ENCODE measurements at places on chromosomes 4 and X.

DNA sequence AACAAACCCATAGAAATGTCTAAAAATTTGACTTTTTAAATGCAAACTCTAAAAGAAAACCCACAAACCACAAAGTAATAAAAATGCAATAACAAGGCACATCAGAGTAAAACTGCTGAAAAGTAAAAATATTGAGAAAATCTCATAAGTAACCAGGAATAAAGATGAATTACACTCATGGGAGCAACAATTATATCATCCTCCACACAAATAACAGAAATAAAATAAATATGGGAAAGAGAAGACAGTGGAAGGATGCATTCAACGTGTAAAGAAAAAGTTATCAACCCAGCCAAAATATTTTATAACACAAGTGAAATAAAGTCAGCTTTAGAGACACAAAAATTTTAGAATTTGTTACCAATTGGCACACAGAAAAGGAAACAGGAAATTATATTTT is 1420.2 kb downstream of the PCDH18 start:
- DNase-seq = no peak

GRCh38 chrX:71225676-71226075 is 2.7 kb downstream of the GJB1 start:
- no peak for DNase-seq

DNA sequence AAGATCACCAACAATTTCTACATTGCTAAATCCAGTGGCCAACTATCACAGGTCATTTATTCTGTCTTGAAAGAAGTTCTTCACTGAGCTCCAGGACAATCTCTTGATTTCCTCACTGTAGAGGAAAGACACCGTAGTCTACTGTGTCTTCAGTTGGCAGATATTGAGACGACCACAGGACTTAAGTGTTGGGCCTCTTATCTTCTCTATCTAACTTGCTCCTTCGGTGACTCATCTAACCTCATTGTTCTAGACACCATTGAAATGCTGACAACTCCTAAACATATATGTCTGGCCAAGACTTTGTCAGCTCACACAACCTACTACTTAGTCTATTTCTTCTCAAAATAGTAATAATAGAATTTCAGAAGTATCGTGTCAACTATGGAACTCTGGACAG is 425.8 kb downstream of the ARAP2 start:
- DNase-seq = no peak

DNA sequence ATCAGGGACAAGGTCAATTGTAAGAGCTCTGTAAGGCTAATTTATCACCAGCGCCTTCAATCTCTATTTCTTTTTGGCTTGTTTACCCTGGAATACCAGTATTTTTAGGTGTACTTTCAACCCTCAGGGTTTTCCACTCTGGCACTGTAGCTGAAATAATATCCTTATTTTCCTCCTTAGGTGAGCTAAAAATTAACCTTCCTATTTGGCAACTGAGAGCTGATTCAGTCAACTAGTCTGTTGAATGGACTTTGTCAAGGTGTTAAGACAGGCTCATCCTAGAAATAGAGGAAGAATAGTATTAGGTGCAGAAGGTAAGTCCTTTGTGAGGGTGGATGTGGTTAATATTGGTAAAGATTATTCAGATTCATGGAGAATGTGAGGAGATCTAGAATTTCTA is 101.3 kb upstream of the BANK1 start:
- no peak for DNase-seq

GRCh38 chr4:109953556-109953955 is 40.9 kb downstream of the EGF start:
- no peak for DNase-seq

- no peak for DNase-seq
These were observed 201.8 kb upstream of the NDST4 start for GRCh38 chr4:115315182-115315581.

DNA sequence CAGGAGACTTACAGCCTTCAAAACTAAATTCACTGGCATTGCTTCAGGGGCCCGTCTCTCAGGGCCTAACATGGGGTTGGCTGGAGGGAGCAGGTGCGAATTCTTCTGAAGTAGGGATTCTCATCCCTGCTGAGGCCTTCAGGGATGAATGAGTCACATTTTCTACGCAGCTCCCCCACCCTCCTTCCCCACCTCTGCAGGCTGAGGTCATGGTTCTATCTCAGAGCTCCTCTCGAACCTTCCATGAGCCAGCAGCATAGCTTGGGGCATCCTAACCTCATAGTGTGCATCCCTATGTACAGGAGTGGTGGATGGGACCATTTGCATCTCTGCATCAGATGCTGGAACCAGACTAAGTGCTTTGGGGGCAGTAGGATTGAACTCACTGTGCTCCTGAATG is 309.2 kb downstream of the EVC2 start:
- DNase-seq = no peak

- DNase-seq = no peak
These were observed 6.6 kb downstream of the OCIAD2 start for GRCh38 chr4:48899950-48900349.

DNA sequence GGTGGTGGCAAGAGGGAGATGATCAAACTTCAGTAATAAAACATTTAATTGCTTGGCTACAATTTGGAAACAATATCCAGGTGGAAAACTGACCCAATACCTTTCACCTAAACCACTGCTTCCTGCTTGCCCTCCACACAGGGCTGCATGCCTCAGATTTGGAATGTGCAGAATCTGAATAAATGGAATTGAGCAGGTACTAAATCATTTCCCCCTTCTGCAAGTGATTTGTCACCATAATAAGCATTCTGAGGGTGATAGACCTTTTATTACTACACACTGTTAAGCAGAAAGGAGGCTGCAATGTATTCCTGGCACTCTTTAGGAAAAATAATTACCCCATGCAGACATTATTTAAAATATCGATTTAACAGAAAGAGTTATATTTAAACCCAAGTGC is 291.8 kb downstream of the IDS start:
- no peak for DNase-seq

DNA sequence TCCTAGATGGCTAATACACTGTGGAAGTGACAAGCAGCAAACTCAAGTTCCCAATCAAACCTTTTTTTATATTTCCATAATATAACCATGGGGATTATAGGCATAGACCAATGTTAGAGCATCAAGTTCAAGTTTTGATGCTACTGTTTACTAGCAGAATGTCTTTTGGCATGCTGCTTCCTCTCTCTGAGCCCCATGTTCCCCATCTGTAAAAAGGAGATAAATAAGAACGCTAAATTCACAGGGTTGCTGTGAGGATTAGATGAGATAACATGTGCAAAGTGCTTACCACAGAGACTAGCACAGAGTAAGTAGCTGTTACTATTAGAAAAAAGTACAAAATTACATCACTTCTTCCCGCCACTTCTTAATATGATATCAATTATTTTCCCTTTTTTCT is 18.0 kb downstream of the MBNL3 start:
- DNase-seq = no peak

Measured in right forelimb (tissue), 1 donor.